ENCODE measurements at places on chromosomes 12 and 14. TPM values are rescaled to one million over a fixed set of nuclear protein-coding genes. Genes with fewer than 3 reads are reported as not detected.

REC8 gene
- total RNA-seq, result 2.1 TPM

TSHR gene
- 0.31 TPM for total RNA-seq

ARMH4 gene
- 11.3 TPM for total RNA-seq

C1S gene
- total RNA-seq, result 91.1 TPM

NUDT14 gene
- 21.9 TPM for total RNA-seq

ASCL1 gene
- 0.04 TPM for total RNA-seq

AMN gene
- 0.58 TPM for total RNA-seq

KCNA5 gene
- total RNA-seq, result 2.9 TPM

ZBTB25 gene
- 6.1 TPM for total RNA-seq

RPL10L gene
- not detected for total RNA-seq

PRICKLE1 gene
- 12.9 TPM for total RNA-seq

TAS2R10 gene
- 0.71 TPM for total RNA-seq

SMCO2 gene
- total RNA-seq, result not detected

DHRS2 gene
- total RNA-seq, result 0.09 TPM

KRT71 gene
- not detected for total RNA-seq

TRPV4 gene
- 0.13 TPM for total RNA-seq

ACSM4 gene
- total RNA-seq, result not detected

SELPLG gene
- 2.8 TPM for total RNA-seq

TMPRSS12 gene
- total RNA-seq, result not detected

INSM2 gene
- not detected for total RNA-seq

PLBD1 gene
- 23.2 TPM for total RNA-seq

DTX3 gene
- total RNA-seq, result 20.5 TPM

RHOF gene
- total RNA-seq, result 3.3 TPM

GLIPR1 gene
- total RNA-seq, result 11.3 TPM

RFX4 gene
- total RNA-seq, result 0.09 TPM

CLEC1A gene
- 2.4 TPM for total RNA-seq

OR4K15 gene
- not detected for total RNA-seq

TSPAN8 gene
- total RNA-seq, result 2.5 TPM

RAB2B gene
- total RNA-seq, result 20.0 TPM

HOXC12 gene
- total RNA-seq, result not detected

TPCN1 gene
- 17.1 TPM for total RNA-seq

TCL1A gene
- 0.40 TPM for total RNA-seq

RNASE3 gene
- total RNA-seq, result not detected

SLC25A47 gene
- 0.09 TPM for total RNA-seq

PROX2 gene
- not detected for total RNA-seq

JPH4 gene
- 0.53 TPM for total RNA-seq

POTEM gene
- not detected for total RNA-seq

RNASE7 gene
- total RNA-seq, result not detected

HHIPL1 gene
- 2.3 TPM for total RNA-seq

CLEC4C gene
- total RNA-seq, result not detected

B4GALNT1 gene
- 1.4 TPM for total RNA-seq

OR2AP1 gene
- not detected for total RNA-seq

SLC6A12 gene
- 0.40 TPM for total RNA-seq

PPP1R3E gene
- 7.5 TPM for total RNA-seq

TMEM229B gene
- 0.40 TPM for total RNA-seq

Data from muscle of leg (tissue), 16 donors.